ENCODE measurements at places on chromosomes 11 and 22.

DNA sequence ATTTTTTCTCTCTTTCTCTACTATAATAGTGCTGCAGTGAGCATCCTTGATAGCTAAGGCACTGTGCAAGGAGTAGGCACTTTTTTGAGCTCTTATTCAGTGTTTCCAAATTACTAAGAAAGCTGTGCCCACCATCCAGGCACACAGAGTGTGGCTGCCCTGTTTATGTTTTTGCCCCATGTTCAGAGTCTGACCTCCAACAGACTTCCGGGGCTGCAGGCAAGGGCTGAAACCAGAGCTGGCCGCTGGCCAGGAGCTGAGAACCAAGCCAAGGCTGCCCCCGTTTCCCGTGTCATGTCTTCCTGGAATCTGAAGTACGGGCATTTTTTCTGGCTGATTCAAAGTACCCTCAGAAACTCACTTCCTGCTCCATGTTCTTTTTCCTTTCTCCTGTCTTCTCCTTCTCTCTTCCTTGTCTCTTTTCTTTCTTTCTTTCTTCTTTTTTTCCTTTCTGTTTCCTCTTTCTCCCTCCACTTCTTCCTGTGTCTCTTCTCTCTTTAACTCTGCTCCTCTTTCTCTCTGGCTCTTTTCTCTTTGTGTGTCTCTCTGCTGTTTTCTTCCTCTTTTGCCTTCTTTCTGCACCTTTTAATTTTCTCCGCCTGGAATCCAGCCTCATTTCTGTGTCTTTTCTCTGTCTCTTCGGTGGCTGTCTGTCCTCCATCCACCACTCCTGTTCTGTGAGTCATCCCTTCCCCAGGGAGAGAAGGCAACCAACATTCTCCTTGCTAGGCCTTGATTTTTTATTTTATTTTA, 17.0 kb upstream of the KCTD14 start:
- peak; percentile 57 for DNase-seq

- peak; percentile 31 for DNase-seq
Measured at GRCh38 chr11:33475993-33476392, 218.8 kb downstream of the HIPK3 start.

DNA sequence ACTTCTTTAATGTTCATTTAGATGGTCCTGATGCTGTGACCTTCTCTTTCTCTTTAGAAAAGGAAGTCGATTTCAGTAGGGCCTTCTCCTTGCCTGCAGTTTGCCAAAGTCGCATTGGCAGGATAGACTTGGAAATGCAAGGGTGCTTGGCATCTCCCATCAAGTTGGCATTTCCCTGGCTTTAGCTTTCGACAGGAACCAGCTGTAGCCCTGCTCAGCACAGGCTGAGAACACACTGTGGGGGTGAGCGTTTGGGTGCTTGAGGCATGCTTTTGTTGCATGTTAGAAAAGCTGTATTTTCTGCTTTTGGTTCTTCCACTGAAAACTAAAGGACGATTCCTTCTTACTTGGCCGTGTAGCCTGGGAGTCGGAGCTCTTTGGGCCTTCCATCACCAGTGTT, 37.7 kb downstream of the LDLRAD3 start:
- DNase-seq: no peak

GRCh38 chr11:75214411-75214821, 26.2 kb upstream of the TPBGL start:
- no peak for DNase-seq

DNA sequence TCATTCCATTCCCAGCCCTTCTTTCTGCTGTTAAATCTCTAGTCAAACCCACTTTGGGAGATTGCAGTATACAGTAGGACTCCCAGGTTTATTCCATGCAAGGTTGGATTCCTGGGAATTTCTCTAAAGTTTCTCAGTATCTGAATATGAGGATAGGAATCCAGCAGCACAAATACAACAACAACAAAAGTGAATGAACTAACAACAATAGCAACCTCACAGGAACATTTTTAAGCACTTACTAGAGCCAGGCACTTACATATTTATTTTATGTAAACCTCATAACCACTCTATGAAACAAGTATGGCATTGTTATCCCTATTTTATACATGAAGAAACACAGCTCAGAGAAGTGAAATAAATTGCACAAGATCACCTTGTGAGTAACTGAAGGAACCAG, 1.9 kb downstream of the MMP7 start:
- no peak for DNase-seq

- DNase-seq: no peak
Measured at GRCh38 chr11:65593518-65594414, 1.8 kb downstream of the KCNK7 start.

- DNase-seq: no peak
Measured at GRCh38 chr11:77186302-77186701, 58.3 kb downstream of the MYO7A start.

- DNase-seq: no peak
Measured at GRCh38 chr11:92131289-92131865, 93.2 kb upstream of the FAT3 start.

- DNase-seq: no peak
Measured at GRCh38 chr11:73597336-73597955, 466 bp downstream of the FAM168A start.

- DNase-seq: no peak
Measured at GRCh38 chr11:63227521-63228107, 15.8 kb downstream of the SLC22A25 start.

DNA sequence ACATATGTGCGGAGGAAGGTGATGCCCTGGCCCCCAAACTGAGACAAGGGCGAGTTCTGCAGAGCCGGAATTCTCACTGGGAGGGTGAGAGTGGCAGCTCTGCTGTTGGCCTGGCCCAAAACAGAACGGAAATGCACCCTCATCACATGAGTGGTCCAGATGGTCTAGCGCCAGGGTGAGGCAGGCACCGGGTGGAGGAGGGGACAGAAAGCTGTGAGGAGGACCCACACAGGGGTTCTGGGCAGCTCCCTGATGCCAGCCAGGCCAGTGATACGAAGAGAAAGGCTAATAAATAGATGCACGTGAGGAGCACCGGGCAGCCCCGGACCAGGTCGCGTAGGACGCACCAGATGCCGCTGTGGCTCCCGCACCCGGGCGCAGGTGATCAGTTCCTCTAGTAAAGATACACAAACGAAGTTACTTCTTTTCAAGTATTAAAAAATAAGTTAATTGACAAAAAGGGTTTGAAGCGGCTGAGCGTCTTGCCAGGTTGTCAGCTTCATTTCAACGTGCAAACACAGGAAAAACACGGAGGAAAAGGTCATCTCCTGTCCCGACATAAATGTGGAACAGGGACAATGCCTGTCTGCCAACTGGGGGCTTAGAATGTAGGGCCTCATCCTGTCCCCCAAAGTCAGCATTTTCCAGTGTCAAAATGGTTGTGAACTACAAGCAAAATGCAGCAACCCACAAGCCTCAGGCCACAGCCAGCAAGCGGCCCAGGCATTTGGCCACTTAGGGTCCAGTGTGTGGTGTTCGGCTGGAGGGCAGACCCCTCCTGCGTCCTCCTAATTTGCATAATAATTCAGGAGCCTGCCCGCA, 15.3 kb upstream of the BID start:
- DNase-seq: no peak

- DNase-seq: no peak
Measured at GRCh38 chr11:126543691-126544090, 188.2 kb downstream of the ST3GAL4 start.

DNA sequence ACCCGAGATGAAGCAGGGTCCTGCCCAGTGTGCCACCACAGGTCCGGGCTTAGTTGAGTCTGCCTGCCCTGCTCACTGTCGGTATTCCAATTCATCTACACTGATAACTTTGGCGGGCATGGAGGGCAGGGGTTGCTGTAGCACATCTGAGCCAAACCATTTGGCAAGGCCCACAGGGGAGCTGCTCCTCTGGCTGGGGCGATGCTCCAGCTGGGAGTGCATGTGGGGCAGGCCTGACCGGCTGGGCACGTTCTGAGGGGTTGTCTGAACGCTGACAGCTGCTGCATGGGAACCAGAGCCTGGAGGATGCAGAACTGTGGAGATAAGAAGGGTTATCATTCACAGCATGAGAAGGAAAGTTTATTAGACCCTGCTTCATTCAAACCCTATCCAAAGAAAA, 40.4 kb downstream of the DRG1 start:
- no peak for DNase-seq

DNA sequence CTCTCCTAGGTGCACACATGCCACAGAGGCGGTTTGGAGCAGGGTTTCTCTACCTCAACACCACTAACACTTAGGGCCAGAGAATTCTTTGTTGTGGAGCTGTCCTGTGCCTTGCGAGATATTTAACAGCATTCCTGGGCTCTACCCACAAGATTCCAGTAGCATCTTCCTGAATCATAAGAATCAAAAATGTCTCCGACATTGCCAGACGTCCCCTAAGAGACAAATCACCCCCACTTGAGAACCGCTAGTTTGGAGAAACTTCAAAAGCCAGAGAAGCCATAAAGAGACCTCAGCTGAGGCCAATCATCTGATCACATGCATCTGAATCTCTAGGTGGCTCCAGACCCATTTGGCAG, 16.1 kb downstream of the MFNG start:
- no peak for DNase-seq

DNA sequence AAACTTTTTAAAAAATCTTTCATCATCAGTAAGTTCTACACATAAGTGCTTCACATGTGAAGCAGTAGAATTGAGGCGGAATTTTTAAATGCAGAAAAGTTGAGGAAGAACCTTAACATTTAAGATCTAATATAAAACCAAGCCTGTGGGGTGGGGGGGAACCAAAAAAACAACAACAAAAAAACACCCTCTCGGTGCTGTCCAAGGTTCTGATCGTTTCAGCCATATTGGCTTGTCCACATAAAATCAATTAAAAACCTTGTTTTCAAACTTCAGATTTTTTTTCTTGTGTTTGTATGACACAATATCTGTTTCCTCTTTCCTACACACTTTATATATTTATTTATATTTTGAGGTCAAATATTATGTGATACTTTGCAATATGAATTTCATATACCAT, 130.0 kb downstream of the WNT7B start:
- DNase-seq: no peak
